ENCODE measurements at places on chromosomes 6 and 20.

- DNase-seq: no peak
Observed at GRCh38 chr6:113825781-113826180, 31.4 kb upstream of the MARCKS start.

DNA sequence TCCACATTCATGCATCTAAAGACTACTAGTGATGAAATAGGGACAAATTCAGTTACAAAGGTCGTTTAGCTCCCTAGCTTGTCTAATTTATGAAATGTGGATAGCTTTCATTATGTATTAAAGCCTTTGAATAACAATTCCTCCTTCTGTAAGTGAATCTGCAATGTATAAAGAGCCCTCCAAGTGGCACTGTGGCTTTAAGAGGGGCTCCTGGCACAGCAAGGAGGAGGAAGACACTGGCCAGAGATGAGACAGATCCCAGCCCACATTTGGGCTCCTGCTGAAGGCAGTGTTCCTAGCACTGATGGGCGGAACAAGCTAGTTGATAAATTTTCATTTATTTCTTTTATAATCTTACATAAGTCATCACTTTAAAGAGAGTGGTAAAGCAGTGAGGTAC, 17.6 kb upstream of the FUCA2 start:
- DNase-seq: no peak

DNA sequence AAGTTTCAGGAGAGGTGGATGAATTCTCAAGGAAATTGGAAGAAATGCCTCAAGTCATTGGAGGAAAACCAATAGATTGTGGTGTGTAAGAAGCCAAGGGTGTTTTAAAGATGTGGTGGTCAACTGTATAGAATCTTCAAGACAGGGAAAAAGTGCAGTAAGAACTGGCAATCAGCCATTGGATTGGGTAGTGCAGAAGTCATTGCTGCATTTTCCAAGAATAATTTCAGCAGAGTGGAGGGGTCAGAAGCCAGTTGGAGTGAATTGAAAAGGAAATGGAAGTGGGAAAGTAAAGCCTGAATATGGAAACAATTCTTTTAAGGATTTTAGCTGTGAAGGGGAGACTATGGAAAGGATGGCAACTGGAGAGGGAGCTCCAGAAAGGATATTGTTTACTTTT, 128.2 kb upstream of the TMEM170B start:
- no peak for DNase-seq

DNA sequence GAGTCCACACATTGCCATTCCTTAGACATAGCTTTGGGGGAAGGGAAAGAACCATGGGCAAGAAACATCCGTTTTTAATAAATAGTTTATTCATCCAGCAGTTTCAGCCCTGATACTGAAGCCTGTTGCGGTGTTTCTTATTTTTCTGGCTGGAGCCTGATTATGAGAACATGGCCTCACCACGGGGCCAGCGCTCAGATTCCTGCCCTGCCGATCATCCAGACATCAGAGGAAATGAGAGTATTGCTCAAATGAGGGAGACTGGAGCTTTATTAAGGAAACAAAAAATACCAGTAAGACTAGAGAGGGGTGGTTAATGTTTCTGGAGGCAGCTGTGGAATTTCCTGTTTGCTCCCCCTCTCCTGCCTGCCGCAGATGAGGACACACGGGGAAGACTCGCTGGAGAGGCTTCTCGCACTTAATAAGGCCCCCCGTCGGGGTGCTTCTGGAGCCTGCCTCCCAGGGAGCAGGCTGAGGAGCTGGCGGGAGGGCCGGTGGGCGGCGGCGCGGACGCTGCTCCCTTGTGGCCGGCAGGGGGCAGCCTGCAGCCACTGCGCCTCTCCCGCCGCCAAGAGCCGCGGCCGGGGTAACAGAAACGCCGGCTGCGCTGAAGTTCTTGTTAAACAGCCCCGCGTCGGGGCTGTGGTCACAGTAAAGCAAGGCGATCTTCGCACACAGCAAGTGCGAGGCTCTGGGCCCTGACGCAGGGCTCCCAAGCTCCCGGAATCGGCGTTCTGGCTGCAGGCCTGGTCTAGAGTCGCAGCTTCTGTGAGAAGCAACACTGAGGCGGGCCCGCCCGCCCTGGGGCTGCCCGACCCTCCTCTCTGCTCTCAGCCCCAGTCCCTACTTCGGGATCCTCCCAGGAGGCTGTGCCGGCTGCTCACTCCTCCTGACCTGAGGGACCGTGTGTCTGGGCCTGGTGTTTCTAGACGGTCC, 17.5 kb downstream of the LEMD2 start:
- peak; percentile 72 for DNase-seq

DNA sequence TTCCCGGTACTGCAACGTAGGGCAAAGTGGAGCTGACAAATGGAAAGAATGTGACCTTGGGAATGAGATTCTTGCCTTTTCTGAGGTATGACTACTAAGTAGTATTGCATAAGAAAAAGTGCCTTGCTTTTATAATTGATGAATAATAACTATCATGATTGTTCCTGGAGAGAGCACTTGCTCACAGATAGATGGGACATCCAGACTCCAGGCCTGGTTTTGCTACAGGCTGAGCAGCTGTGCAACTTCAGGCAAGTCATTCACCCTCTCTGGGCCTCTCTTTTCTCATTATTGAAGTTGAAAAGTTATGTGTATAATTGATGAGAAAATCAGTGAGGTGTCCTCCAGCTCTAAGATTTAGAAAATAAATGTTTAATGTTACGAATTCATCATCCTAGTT, 53.6 kb upstream of the MBOAT1 start:
- no peak for DNase-seq

GRCh38 chr6:117989086-117989485, 82.0 kb downstream of the SLC35F1 start:
- DNase-seq: no peak

GRCh38 chr6:4809999-4810918, 34.1 kb downstream of the CDYL start:
- no peak for DNase-seq

- peak; percentile 91 for DNase-seq
Observed at GRCh38 chr6:10404107-10404798, 10.6 kb downstream of the TFAP2A start.

DNA sequence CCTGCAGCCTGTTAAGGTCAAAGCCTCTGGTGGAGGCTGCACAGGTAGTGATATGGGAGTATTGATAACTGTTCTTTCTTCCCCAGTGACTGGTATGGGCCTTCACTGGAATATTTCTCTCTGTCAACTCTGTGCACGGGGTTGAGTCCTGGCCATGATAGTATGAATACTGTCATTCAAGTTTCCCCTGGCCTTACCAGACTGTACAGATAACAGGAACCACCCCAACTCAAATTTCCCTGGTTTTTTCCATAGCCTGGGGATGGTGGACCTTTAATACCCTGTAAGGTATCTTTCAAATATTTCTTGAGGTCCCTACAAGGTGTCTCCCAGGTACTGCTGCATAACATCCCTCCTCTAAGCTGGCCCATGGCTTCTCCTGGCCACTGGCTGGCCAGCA, 51.4 kb upstream of the TNFAIP3 start:
- DNase-seq: no peak

DNA sequence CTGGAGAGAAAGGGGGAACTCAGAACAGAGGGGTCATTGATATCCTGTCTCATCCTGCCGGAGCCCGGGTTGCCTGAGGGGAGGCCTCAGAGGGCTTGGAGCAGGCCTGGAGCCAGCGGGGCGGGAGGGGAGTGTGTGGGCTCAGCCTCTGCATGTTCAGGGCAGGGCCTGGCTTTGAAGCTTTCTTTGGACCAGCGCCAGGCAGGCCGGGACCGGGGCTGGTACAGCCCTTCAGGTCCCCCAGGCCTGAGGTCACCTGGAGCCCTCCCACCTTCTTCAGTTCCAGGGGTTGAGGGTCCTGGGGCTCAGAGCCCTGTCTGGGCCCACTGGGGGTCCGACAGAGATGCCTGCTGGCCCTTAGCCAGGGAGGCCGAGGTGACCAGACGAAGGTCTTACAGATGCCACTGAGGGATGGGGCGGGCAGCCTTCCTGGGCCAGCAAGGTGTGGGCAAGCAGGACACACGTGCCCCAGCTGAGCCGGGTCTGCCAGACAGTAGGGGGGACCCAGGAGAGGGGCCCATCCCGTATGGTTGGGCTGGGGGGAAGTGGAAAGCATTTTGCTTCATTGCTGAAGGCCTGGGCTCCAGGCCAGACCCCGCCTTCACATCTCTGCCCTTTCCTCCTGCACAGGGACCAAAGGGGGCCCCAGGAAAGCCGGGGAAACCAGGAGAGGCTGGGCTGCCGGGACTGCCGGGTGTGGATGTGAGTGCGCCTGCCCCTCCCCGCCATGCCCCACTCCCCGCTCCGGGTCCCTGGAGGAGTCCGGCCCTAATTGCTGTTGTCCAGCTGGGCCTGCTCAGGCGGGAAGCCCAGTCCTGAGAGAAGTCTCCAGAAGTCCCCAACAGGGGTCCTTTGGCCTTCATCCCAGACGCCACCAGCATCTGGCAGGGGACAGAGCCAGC, 2.0 kb downstream of the COL9A3 start:
- DNase-seq: no peak

GRCh38 chr6:148261470-148261869, 81.2 kb upstream of the SASH1 start:
- DNase-seq: no peak

- no peak for DNase-seq
Observed at GRCh38 chr6:87277123-87277522, 45.3 kb upstream of the SMIM8 start.

GRCh38 chr6:151089978-151090377, 149.8 kb upstream of the AKAP12 start:
- no peak for DNase-seq

- no peak for DNase-seq
Observed at GRCh38 chr20:63544958-63545516, 2.5 kb downstream of the SRMS start.

GRCh38 chr6:157457787-157458186, 76.8 kb downstream of the ZDHHC14 start:
- no peak for DNase-seq

- no peak for DNase-seq
Observed at GRCh38 chr6:160275511-160276003, 16.9 kb upstream of the SLC22A2 start.

GRCh38 chr6:125816828-125817280, 26.1 kb downstream of the NCOA7 start:
- DNase-seq: no peak

- DNase-seq: no peak
Observed at GRCh38 chr6:159121486-159121885, 47.7 kb upstream of the FNDC1 start.

- no peak for DNase-seq
Observed at GRCh38 chr6:70693887-70694286, 26.2 kb downstream of the SMAP1 start.

DNA sequence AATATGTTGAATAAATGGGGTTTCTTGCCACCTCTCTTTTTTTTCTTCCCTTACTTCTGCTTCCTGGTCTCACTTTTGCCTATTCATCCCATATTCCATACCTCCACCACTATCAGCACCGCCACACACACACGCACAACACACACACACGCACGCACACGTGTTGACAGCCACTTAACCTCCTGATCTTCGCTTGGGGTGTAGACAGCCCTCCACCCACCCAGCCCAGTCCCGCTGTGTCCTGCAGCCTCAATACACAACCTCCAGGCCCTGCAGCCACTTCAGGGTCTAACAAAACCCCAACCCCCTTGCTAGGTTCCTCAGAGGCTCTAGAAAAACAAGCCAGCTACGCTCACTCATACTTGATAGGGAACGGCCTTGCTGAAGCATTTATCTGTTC, 72.3 kb downstream of the LINC00237 start:
- no peak for DNase-seq

DNA sequence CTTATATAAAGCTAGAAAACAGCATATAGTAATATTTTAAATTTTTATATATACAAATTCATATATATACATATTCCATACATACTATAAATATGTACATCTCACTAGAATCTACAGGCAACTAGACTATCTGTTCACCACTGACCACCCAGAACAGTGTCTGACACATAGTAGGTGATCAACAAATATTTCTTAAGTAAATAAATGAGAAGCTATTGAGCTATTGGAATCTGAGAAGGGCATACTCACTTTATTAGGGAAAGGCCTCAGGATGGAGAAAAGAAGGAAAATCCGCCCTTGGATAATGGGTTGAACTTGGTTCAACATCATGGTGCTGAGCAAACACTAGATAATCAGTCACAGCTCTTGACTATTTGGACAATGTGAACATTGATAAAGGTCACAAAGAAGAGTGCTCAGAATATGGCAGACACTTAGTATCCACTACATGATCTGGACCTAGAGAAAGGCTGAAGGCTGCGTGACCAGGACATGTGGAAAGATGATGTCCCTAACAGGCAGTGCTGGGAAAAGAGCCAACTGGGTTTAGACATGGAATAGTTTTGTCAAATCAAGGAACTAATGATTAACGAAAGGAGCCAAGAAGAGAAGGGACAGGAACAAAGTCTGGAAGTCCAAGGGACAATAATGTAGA, 186.1 kb downstream of the TASP1 start:
- DNase-seq: no peak

DNA sequence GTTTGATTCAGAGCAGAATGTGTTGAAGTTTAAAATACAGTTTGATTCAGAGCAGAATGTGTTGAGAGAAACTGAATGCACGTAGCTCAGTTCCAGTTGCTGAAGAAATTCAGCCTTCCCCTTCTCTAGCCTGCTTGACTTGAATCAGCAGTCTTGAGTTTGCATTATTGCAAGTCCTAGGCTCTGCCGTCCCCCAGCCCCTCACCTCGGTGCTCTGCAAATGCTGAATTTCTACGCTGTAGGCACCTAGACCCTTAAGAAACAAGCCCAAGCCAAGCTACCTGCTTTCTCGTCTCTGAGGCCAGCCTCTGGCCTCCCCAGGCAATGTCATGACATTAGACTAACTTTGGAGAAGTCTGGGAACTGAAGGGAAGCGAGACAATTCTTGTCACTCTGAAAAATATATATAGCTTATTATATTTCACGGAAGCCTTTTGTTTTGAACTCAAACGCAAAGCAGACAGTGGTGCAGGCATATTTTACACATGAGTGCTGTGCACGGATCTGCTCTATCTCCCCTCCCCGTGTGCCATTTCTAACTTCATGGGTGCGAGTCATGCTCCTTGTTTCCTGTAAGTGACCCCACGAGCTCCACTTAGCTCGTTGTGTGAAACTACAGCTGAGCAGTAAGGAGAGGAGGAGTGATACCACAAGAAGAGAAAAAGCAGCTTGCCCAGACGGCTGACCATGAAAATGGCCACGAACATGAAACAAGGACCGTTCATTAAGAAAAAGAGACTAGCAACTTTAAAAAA, 71.4 kb upstream of the DUSP22 start:
- no peak for DNase-seq

GRCh38 chr20:2599288-2600006, 53.0 kb upstream of the NOP56 start:
- DNase-seq: no peak

DNA sequence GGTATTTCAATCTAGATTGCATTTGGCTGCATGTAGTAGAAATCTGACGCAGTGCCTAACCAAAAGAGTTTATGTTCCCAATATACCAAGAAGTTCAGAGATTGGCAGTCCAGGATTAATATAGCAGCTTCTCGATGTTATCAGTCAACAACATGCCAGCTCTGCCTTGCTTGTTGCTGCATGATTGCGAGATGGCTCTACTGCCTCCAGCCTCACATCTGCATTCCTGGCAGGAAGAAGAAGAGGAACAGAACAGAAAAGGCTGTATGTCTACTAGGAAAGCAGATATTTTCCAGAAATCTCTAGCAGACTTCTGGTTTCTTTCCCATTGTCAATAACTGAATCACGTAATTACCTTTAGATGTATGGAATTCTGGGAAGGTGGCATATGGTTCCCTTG, 60.8 kb downstream of the SLC35D3 start:
- DNase-seq: no peak

GRCh38 chr6:132524646-132525045, 11.7 kb upstream of the STX7 start:
- DNase-seq: no peak
